ENCODE measurements at places on chromosomes 11 and 22.

GRCh38 chr22:44192098-44192815, 11.5 kb downstream of the PARVG start:
- no peak for DNase-seq

GRCh38 chr22:20128902-20129746, 2.5 kb upstream of the ZDHHC8 start:
- peak; percentile 18 for DNase-seq

DNA sequence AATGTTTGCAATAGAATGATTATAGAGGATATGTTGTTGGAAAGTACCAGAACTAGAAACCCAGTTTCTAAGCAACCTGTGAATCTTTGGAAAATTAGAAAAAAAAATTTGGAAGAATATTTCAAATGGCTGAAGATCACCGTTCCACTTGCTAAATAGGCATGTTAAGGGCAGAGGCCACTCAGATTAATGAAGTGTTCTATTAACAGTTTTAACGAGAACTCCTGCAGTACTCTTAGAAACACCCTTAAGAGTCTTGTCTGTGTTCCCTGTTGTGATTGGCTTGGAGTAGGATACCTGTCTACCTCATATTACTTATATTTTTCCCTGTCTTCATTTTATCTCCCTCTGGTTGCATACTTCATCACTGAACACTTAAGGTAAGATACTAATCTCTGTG, 4.6 kb downstream of the C11orf54 start:
- DNase-seq = no peak

DNA sequence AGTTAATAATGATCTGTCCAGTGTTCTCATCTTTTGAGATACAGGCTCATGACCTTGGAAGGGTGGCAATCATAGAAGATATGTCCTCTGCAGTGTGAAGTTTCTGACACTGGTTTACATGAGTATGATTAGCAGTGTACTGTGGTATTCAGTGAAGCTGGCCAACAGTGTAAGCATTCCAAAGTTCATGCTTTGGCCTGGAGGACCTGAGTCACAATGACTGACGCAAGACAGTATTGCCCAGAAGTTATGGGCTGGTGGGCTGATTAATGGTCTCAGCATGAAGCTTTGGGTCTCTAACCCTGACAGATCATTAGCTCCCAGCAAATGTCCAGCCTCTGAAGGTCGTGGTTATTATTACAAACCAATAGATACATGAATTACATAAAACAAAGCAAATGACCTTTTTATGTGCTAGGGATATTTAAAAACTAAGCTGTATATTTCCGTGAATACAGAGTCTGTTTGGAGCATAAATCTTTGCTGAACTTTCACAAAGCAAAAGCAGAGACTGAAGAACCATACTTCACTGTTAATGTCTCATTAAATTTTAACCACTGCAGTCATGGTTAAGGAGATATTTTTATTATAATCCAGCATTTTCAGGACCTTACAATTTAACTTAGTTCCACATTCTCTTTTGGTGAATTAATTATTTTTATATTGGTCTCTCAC, 28.3 kb upstream of the USP47 start:
- no peak for DNase-seq

DNA sequence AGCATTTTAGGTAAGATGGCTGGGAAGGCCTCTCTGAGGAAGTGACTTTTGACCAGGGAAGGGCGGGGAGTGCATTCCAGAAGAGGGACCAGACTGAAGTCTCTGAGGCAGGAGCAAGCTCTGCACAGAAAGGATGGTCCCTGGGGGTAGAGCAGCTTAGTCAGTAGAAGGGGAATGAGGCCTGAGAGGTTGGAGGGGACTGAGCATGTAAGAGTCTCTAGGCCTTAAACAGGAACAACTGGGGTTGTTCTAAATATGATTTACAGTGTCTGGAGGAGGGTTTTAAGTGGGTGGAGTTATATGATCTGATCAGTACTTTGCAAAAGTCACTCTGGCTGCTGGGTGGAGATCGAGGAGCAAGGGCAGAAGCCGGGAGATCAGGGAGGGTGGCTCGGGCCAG, 31.7 kb upstream of the TEF start:
- no peak for DNase-seq

DNA sequence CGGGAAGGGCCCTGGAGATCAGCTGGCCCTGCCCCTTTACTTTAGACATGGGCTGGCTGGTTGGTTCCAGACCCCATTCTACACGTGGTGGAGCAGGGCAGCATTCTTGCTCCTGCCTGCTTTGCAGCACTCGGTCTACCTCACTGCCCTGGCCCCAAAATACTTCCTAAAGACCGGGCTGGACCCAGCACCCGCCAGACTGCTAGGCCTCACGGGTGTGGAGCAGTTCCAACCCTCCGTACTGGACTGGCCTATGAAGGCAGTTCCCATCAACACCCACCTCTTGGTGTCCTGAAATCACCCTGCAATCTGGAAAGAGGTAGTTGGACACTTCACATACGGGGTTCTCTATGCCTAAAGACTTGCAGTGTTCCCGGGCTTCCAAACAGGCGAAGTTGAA, 6.4 kb downstream of the MCAT start:
- no peak for DNase-seq

DNA sequence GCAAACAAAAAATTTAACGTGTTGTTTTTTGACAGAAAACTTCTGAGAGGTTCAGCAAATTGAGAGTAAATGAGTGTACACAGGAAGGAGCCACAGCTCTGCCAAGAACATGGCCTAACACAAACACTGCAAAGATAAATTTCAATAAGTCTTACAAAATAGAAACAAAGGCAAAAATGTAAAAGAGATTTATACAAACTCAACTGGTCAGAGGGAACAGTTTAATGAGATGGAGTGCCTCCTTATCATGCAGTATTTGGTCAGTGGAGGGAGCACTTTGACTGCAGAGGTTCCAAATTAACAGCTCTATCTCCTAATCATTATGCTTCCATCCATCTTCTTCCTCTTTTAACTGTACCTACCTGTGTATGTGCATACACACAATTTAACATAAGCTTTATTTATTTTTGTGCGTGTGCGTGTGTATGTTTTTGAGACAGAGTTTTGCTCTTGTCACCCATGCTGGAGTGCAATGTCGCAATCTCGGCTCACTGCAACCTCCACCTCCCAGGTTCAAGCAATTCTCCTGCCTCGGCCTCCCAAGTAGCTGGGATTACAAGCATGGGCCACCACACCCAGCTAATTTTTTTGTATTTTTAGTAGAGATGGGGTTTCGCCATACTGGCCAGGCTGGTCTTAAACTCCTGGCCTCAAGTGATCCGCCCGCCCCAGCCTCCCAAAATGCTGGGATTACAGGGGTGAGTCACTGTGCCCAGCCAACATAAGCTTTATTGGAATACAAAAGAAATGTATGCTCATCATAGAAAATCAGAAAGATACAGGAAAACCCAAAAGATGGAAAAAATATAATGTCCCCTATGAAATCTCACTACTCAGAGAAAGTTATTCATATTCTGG, 111.9 kb downstream of the MRTFA start:
- DNase-seq = no peak

DNA sequence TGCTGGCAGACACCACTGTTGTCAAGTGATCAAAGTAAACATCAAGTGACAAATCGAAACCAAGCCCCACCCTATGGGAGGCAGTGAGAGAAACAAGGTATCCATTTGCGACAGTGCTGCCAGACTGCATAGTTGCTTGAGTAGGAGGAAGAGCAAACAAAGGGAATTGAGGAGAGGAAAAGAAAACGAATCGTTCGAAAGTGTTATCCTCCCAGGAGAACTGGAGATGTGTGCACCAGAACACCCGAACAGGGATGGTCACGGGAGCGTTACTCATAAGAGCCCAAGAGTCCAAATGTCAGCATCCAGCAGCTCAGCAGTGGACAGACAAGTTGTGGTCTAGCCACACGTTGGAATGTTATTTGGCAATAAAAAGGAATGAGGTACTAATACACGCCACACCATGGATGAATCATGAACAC, 58.4 kb upstream of the NUP50 start:
- no peak for DNase-seq

DNA sequence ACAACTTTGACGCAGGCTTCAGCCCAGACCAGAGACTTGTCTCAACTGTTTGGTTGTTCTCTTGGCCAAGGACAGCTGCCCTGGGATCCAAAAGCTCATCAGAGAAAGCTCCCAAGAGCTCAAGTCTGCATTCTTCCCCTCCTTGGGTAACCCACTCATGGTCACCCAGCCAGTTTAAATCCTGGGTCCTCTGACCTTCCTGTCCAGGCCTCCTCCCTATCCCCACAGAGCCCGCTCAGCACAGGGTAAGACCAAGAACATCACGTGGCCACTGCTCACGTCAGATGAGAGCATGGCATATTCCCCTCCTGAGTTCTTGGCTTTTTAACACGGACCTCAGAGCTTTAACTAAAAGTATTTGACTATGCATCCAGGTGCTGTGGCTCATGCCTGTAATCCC, 25.8 kb downstream of the TSKU start:
- DNase-seq = no peak

- DNase-seq = no peak
Observed at GRCh38 chr22:43077121-43077877, 11.9 kb downstream of the TTLL1 start.

DNA sequence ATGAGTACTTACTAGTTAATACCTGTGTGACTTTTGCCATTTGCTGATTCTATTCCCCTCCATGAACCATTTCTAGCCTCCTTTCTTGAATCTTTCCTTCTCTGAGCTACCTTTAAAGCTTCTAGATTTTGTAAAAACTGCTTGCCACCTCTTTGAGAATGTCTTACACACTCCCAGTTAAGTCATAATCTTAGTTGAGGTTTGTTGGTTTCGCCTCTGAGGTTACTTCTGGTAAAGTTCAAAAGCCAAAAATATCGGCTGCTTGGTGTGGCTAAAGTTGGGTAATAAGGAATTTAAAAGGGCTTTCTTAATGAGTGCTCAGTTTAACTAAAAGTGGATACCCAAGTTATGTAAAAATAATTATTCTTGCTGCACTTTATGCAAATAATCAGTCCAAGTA, 10.4 kb upstream of the GLYAT start:
- no peak for DNase-seq

- DNase-seq = no peak
Observed at GRCh38 chr11:69746752-69747742, 28.1 kb downstream of the FGF4 start.

Measured in activated naive CD4-positive, alpha-beta T cell (primary cell).